Kidney (tissue), 22 donors: ENCODE measurements at places on chromosomes 4 and X. TPM values are rescaled to one million over a fixed set of nuclear protein-coding genes. Genes with fewer than 3 reads are reported as not detected.

The SOD3 gene
- total RNA-seq = 193 TPM

GRCh38 chrX:24203072-24203808 is 53.7 kb downstream of the ZFX start:
- H3K4me1 ChIP-seq = peaks cover 14% of the 10 kb centered on the region
- H3K36me3 ChIP-seq = peaks cover 6% of the 10 kb centered on the region
- H3K27me3 ChIP-seq = no peaks in the 10 kb centered on the region

GRCh38 chr4:95092766-95093165 is 335.0 kb downstream of the BMPR1B start:
- H3K4me1 ChIP-seq = no peaks in the 10 kb centered on the region
- peak; percentile 53 for DNase-seq
- H3K36me3 ChIP-seq = no peaks in the 10 kb centered on the region

- no peak overlapping the region for H3K4me3 ChIP-seq
- H3K27ac ChIP-seq = peak overlapping the region; percentile 53
- no peaks in the 10 kb centered on the region for H3K36me3 ChIP-seq
- peaks cover 31% of the 10 kb centered on the region for H3K4me1 ChIP-seq
- H3K27me3 ChIP-seq = no peaks in the 10 kb centered on the region
These were observed 5.7 kb downstream of the LETM1 start for GRCh38 chr4:1850276-1850675.

- no peak overlapping the region for H3K27ac ChIP-seq
- H3K4me1 ChIP-seq = no peaks in the 10 kb centered on the region
- H3K36me3 ChIP-seq = no peaks in the 10 kb centered on the region
- no peaks in the 10 kb centered on the region for H3K27me3 ChIP-seq
- DNase-seq = no peak
- H3K4me3 ChIP-seq = no peak overlapping the region
These were observed 71.5 kb upstream of the UCP1 start for GRCh38 chr4:140640150-140640748.

DNA sequence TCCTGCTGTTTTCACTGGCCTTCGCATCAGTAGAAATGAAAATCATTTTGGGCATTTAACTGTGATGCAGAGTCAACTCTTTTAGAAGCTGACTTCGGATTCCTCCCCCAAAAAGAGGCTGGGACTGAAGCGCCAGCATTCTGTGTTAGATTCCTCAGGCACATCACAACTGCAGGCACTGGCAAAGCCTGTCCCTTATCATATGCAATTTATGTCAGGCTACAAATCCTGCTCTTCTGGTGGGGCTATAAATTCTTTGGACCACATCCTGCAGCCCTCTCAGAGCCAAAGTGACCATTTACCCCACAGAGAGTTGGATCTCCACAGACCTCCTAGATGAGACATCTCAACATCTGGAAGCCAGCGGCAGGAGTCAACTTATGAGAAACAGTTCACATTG is 138.4 kb downstream of the CBR4 start:
- H3K36me3 ChIP-seq = no peaks in the 10 kb centered on the region
- no peak overlapping the region for H3K4me3 ChIP-seq
- H3K4me1 ChIP-seq = no peaks in the 10 kb centered on the region
- no peak overlapping the region for H3K27ac ChIP-seq
- H3K27me3 ChIP-seq = no peaks in the 10 kb centered on the region

The DGKK gene
- not detected for total RNA-seq

- no peak for DNase-seq
- no peaks in the 10 kb centered on the region for H3K27me3 ChIP-seq
- H3K4me1 ChIP-seq = no peaks in the 10 kb centered on the region
- H3K27ac ChIP-seq = no peak overlapping the region
- H3K36me3 ChIP-seq = no peaks in the 10 kb centered on the region
- no peak overlapping the region for H3K4me3 ChIP-seq
These were observed 85.4 kb downstream of the FAM13A start for GRCh38 chr4:88971536-88971935.

GRCh38 chr4:60857130-60857753 is 342.9 kb upstream of the ADGRL3 start:
- H3K27ac ChIP-seq = no peak overlapping the region
- H3K4me1 ChIP-seq = no peaks in the 10 kb centered on the region
- no peak for DNase-seq
- no peaks in the 10 kb centered on the region for H3K36me3 ChIP-seq
- H3K27me3 ChIP-seq = no peaks in the 10 kb centered on the region
- H3K4me3 ChIP-seq = no peak overlapping the region

The ASB5 gene
- 0.25 TPM for total RNA-seq

GRCh38 chr4:47499700-47500099 is 14.6 kb downstream of the ATP10D start:
- peaks cover 2% of the 10 kb centered on the region for H3K4me1 ChIP-seq
- H3K27me3 ChIP-seq = no peaks in the 10 kb centered on the region
- H3K27ac ChIP-seq = no peak overlapping the region

- no peaks in the 10 kb centered on the region for H3K27me3 ChIP-seq
- H3K4me1 ChIP-seq = no peaks in the 10 kb centered on the region
- no peak overlapping the region for H3K27ac ChIP-seq
- H3K36me3 ChIP-seq = no peaks in the 10 kb centered on the region
- no peak overlapping the region for H3K4me3 ChIP-seq
- DNase-seq = no peak
These were observed 200.6 kb downstream of the MAPK10 start for GRCh38 chr4:86159216-86159615.

DNA sequence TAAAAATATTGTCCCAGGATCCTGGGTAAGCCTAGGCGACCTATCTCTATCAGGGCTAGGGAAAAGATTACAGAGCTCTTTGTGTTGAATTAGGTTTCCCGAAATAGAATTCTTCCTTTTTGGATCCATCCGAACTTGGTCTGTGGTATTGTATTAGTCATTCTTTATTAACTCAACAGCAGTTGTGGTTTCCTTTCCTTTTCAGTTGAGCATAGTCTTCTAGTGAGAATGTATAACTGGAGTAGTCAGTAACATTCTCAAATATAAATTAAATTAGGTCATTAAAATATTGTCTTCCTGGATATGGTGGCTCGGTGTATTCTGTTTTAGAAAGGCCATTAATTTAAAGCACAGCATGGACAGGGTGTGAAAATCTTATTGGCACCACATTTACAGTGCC is 520.4 kb downstream of the NLGN4X start:
- H3K36me3 ChIP-seq = no peaks in the 10 kb centered on the region
- no peak for DNase-seq
- H3K27ac ChIP-seq = no peak overlapping the region
- H3K27me3 ChIP-seq = no peaks in the 10 kb centered on the region
- H3K4me1 ChIP-seq = no peaks in the 10 kb centered on the region

The SUPT20HL2 gene
- not detected for total RNA-seq

DNA sequence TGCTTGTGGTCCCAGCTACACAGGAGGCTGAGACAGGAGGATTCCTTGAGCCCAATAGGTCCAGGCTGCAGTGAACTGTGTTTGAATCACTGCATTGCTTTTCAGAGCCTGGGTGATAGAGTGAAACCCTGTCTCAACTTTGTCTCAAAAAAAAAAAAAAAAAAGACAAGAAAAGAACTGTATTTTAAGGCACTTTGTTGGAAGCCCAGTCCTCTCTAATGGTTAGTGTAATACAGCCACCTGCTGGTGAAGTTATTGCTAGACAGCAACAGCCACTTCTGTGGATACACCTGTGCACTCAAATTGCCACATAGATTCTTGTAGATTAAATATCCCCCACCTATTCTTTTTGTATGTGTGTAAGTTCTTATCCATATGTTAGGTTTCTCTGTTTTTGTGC is 10.1 kb upstream of the FGG start:
- H3K27me3 ChIP-seq = no peaks in the 10 kb centered on the region
- H3K4me1 ChIP-seq = no peaks in the 10 kb centered on the region
- no peak overlapping the region for H3K27ac ChIP-seq
- no peaks in the 10 kb centered on the region for H3K36me3 ChIP-seq
- no peak for DNase-seq

- peak overlapping the region; percentile 67 for H3K4me3 ChIP-seq
- H3K27me3 ChIP-seq = no peaks in the 10 kb centered on the region
- peak; percentile 82 for DNase-seq
- no peaks in the 10 kb centered on the region for H3K36me3 ChIP-seq
- no peak overlapping the region for H3K27ac ChIP-seq
- H3K4me1 ChIP-seq = no peaks in the 10 kb centered on the region
These were observed 580 bp upstream of the MMGT1 start for GRCh38 chrX:135974279-135974856.

- H3K36me3 ChIP-seq = no peaks in the 10 kb centered on the region
- H3K27me3 ChIP-seq = no peaks in the 10 kb centered on the region
- H3K27ac ChIP-seq = no peak overlapping the region
- no peak overlapping the region for H3K4me3 ChIP-seq
- no peak for DNase-seq
These were observed 472.0 kb downstream of the IQCM start for GRCh38 chr4:149343614-149344013.

The MAGEB1 gene
- not detected for total RNA-seq

GRCh38 chr4:149140841-149141240 is 674.8 kb downstream of the IQCM start:
- H3K27ac ChIP-seq = no peak overlapping the region
- no peaks in the 10 kb centered on the region for H3K27me3 ChIP-seq

DNA sequence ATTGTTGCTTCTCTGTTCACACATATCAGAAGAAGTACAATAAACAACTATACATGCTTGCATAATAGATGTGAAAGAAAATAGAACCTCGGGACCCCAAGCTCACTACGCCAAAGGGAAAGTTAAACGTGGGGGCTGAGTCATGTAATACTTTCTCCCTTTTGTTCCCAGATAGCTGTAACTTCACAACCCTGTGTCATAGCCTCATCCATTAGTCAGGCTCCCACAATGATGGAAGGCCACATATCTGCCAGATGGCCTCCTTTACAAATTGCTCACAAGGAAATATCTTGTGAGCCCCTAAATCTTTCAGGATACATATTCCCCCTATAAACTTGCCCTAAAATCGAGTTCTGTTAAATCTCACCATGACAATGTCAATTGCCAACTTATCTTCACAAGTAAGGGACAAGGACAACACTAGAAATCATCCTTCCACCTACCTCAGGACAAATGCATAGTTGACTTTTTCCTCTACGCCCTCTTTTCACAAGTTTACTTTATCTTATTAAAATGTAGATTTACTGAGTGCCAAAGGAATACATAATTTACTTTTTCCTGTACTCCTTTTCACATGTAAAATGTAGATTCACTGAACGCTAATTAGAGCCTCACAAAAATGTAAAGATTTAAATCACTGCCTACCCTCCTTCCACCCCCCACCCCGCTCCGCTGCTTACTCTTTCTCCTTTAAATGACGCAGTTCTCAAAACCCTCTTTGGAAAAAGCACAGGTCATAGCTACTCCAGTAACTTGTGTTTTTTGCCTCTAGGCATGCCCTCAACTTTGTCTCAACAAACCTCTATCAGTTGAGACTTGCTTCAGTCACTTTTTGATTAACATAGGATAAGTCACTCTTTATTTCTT is 477.1 kb downstream of the DTHD1 start:
- no peaks in the 10 kb centered on the region for H3K27me3 ChIP-seq
- H3K4me3 ChIP-seq = no peak overlapping the region
- no peaks in the 10 kb centered on the region for H3K4me1 ChIP-seq
- no peaks in the 10 kb centered on the region for H3K36me3 ChIP-seq
- DNase-seq = no peak
- no peak overlapping the region for H3K27ac ChIP-seq

DNA sequence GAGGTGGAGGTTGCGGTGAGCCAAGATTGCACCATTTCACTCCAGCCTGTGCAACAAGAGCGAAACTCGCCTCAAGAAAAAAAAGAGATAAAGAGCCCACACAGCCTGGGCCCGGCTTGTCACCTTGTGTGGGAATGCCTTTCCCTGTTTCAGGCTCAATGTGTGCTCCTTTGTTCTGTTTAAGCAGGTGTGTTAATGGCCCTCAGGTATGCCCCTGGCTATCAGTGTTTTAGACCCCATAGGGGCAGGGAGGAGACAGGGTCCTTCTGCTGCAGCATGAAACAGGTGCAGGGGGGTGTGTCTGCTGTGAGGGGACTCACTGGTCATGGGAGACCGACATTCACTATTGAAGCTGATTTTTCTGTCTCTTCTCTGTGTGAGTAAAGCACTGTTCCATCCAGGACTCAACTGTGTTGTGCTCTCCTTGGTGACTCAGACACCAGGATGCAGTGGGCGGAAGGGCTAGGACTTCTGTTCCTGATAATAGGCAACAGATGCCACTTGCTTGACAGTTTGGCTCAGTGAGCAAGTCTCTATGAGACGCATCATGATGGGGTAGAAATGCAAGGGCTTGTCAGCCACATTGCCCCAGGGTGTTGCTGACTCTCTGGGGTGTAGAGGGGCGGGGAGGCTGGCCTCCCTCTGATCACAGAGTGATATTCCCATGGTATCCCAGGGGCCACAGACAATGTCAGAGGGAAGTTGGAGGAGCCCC is 15.6 kb upstream of the LAP3 start:
- no peak overlapping the region for H3K27ac ChIP-seq
- H3K27me3 ChIP-seq = no peaks in the 10 kb centered on the region
- no peaks in the 10 kb centered on the region for H3K4me1 ChIP-seq
- no peak for DNase-seq
- no peaks in the 10 kb centered on the region for H3K36me3 ChIP-seq
- no peak overlapping the region for H3K4me3 ChIP-seq

The TASL gene
- 1.8 TPM for total RNA-seq

The PASD1 gene
- not detected for total RNA-seq

DNA sequence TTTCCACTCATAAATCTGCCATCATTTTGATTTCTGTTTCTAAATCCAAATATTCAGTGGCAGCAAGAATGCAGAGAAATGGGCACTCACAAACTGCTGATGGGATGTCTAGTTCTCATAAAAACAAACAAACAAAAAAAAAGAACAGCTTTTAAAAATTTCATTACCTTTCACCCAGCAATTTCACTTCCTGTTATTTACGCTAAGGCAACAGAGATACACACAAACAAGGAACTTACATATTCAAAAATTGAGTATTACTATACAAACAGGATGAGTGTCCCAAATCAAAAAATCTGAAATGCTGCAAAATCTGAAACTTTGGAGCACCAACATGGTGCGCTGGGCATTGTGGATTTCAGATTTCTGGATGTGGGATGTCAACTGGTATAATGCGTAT is 36.4 kb downstream of the FAT1 start:
- H3K4me3 ChIP-seq = no peak overlapping the region
- H3K27me3 ChIP-seq = no peaks in the 10 kb centered on the region
- no peak overlapping the region for H3K27ac ChIP-seq
- no peak for DNase-seq

The DAPP1 gene
- total RNA-seq = 10.1 TPM

- no peak for DNase-seq
- no peaks in the 10 kb centered on the region for H3K27me3 ChIP-seq
- no peaks in the 10 kb centered on the region for H3K36me3 ChIP-seq
- no peaks in the 10 kb centered on the region for H3K4me1 ChIP-seq
These were observed 196.3 kb upstream of the MAB21L2 start for GRCh38 chr4:150385606-150386005.

The NDP gene
- not detected for total RNA-seq
